ENCODE measurements at places on chromosomes 11 and 22.

- no peak for DNase-seq
These were observed 339.5 kb upstream of the LUZP2 start for GRCh38 chr11:24157316-24157715.

- no peak for DNase-seq
These were observed 20.3 kb upstream of the PGM2L1 start for GRCh38 chr11:74418509-74418895.

DNA sequence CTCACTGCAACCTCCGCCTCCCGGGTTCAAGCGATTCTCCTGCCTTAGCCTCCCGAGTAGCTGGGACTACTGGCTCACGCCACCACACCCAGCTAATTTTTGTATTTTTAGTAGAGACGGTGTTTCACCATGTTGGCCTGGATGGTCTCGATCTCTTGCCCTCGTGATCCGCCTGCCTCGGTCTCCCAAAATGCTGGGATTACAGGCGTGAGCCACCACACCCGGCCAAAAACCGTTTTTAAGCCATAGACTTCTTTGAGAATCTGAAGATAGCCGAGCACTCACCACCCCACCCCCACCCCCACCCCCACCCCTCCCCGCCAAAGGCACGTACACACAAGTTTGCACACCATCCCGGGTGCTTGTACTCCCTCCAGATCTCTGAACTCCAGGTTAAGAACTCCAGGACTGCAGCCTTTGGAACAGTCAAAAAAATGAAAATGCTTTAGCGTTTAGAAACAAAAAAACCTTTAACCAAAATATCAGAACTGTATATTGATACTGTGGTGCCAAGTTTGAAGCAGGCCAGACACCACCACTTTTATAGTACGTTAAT is 1.5 kb downstream of the CRKL start:
- DNase-seq, result no peak

GRCh38 chr11:44916801-44917385 is 33.8 kb downstream of the TP53I11 start:
- no peak for DNase-seq

- DNase-seq, result no peak
These were observed 343.1 kb upstream of the SYN3 start for GRCh38 chr22:33401291-33401690.

GRCh38 chr22:45008751-45009605 is 827 bp downstream of the PHF21B start:
- no peak for DNase-seq

- no peak for DNase-seq
These were observed 47.1 kb downstream of the LARGE1 start for GRCh38 chr22:33873186-33873585.

- no peak for DNase-seq
These were observed 1.5 kb downstream of the RPS6KA4 start for GRCh38 chr11:64360448-64360921.

- DNase-seq, result no peak
These were observed 139.5 kb upstream of the TIMP3 start for GRCh38 chr22:32661737-32662586.

All from T-helper 1 cell (primary cell).